ENCODE measurements at places on chromosomes 7 and 10.

- DNase-seq, result no peak
These were observed 238.2 kb downstream of the SKAP2 start for GRCh38 chr7:26626156-26626555.

- DNase-seq, result no peak
These were observed 163.2 kb downstream of the SH2D4B start for GRCh38 chr10:80700760-80701444.

- DNase-seq, result no peak
These were observed 17.4 kb upstream of the GPR141 start for GRCh38 chr7:37666026-37666799.

DNA sequence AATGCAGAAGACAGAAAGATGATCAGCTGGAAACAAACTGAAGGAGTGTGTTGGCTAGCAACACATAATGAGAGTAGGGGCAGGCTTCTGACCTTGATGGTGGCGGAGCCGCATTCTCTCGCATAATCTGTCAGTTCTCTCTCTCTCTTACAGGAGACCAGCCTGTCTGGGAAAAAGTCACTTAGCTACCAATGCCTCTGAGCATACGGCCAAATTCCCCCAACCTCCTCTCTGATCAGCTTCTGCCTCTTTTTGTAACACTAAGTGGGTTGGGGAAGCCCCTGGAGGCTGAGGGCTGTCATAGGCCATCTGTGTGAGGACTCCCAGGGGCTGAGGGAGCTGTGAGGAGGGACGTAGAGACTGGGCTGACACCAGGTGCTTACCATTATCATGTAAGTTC, 104.6 kb downstream of the HIPK2 start:
- DNase-seq, result peak; percentile 27

- peak; percentile 40 for DNase-seq
These were observed 27.0 kb upstream of the ZPBP start for GRCh38 chr7:50119815-50120637.

- DNase-seq, result no peak
These were observed 96.5 kb upstream of the MACROH2A2 start for GRCh38 chr10:69955897-69956740.

DNA sequence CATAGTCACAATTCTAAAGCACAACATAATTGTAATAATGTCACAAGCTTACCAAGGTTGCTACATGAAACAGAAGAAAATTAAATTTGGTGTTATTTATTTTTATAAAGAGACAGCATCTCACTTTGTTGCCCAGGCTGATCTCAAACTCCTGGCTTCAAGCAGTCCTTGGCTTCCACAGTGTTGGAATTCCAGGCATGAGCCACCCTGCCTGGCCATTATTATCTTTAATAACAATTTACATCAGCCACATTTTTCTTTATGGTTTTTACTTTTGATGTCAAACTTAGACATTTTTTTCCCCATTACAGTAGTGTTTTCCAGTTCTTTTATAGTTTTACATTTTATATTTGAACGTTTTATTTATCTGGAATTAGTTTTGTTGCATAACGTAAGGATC, 46.7 kb downstream of the BMPR1A start:
- no peak for DNase-seq

GRCh38 chr7:157432541-157432956, 95.7 kb downstream of the DNAJB6 start:
- DNase-seq, result no peak

DNA sequence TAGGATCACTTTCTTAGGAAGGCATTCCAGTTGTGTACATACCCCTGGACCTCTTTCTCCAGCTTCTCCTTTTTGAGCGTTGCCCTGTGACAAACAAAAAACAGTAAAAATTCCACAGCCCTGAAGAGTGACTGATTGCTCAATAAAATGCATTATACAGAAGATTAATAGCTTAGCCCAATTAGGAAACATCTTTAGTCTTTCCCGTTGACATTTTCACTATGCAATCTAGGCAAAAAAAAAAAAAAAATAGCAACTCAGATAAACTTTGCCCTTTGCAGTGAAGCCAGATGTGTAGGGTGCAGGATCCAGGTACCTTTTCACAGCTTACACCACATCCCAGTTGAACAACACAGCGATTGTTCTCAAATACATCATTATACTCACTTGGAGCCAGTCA, 17.9 kb downstream of the COL28A1 start:
- no peak for DNase-seq

DNA sequence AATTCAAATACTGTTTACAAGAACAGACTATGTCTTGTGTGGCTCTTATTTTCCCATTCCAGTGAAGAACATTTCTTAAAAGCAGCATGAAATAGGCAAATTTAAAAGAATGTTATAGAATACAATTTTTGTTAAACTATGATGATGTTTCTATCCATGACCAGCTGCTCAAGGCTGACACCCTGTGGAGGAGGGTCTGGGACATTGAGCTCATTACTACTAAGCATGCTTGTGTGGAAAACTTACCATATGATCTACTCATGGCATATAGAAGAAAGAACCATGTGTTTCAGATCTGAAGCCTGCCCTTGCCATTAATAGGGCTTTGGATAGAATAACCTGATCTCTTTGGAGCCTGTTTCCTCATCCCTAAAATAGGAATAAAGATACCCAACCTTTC, 125.0 kb downstream of the FOXP2 start:
- no peak for DNase-seq

DNA sequence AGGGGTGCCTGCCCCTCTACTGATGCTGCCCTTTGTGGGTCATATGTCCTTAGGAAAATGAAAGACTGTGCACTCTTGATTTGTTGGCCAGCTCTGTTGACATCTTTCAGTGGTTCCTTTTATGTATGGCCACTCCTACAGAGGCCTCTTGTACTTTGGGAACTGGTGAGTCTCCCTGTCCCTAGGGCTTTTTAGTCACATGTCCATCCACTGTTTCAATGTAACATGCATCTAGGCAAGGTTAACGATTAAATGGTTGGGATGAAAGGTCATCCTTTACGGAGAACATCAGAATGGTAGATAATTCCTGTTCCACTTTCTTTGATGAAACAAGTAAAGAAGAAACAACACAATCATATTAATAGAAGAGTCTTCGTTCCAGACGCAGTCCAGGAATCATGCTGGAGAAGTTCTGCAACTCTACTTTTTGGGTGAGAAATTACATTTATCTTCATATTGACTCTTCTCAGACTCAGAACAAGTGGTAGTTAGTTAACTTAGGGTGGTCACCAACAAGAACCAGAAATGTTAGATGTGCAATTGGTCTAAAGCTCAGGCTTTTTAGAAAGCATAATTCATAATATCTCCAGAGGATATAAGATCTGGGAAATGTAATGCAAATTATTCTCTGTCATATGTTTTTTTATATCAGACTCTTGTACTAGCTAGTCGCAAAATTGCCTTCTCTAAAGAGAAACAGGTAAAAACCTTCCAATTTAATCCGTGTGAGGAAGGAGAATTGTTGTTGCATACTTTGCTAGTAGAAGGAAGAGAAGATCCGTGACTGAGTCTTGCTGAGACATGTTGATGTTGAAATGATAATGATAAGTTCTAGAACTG, at the start of gene ABCC2:
Gene ABCC2, plus strand, starts transcription at position 194 of the 840 bp plus-strand sequence. Its CDS starts 205 bp downstream, at position 399.
- DNase-seq, result no peak

DNA sequence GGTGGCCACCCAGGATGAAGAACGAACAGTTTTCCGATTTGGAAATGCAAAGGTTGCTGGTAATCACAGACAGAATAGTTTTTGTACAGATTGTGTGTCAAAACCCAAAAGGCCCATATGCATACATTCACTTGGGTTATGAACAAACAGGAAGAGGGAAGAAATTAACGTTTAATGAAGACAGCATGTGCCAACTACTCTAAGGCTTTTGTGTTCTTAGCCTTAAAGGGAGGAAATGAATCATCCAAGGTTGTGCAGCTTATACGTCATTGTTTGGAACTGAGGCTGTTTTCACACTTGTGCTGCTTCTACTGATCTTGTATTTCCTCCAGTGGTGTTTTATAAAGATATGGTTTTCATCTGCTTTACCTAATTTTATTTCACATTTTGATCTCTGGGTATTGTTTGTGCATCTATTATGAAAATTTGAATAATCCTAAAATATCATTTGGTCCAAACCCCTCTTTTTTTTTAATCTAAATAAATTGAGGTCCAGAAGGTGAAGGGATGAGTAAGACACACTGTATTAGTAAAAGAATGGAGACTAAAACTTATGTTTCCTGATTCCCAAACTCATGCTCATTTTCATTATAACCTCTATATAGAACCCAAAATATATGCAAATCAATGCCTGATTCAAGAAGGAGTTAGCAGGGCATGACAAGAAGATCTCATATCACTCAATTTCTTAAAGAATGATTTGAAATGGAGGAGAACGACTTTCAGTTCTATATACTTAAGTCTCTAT, 373.1 kb downstream of the THSD7A start:
- DNase-seq, result no peak

DNA sequence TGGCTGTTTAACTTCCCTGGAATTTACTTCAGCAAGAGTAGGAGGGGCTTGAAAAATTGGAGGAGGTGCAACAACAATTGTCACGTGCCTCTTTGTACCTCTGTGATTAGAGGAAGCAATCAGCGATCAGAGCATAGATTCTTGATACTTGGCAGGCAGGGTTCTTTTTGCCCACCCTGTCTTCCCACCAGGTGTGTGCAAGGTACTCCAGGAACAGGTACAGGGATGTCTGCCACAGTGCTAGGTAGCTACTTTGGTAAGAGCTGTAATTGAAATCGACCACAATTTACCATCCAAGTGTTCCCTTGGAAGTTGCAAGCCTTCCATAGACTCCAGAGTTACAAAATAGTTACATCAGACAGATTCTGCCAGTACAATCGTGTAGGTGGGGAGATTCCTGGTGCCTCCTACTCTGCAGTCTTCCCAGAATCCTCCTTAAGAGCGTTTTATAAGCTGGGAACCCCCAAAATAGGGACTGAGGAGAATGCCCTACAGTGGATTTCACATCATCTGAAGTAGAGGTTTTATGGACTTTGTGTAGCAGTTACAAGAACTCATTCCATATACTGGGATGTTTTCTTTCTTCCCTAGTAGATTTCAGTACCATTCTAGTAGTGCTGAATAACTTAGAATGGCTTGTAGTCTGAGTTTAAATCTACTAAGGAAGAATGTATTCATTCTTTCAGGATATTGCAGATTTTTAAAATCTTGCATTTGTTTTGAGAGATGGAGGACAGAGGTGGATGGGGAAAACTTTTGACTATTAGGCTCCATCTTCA, 101.9 kb downstream of the EXOC4 start:
- no peak for DNase-seq

DNA sequence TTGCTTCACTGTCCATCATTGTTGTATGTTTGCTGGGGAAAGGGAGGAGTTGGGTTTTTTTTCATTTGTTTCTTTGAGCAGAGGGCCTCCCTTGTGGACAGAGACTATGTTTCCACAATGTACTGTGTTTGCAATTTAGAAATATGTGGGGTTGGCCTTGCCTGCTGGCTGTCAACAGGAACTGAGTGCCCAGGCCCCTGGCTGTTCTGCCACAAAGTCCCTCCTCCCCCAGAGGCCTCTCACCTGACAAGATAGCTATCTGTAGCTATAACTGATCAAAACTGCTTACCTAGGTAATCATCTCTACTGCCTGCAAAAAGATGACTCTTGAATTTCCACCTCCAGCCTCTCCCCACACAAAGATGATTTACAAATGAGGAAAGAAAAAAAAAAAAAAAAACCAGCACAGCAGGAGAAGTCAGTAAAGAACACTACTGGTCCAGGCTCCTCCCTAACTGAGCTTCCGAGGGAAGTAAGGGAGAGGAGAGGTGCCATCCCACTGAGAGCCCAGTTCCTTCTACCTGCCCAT, 121.8 kb downstream of the SGMS1 start:
- no peak for DNase-seq

DNA sequence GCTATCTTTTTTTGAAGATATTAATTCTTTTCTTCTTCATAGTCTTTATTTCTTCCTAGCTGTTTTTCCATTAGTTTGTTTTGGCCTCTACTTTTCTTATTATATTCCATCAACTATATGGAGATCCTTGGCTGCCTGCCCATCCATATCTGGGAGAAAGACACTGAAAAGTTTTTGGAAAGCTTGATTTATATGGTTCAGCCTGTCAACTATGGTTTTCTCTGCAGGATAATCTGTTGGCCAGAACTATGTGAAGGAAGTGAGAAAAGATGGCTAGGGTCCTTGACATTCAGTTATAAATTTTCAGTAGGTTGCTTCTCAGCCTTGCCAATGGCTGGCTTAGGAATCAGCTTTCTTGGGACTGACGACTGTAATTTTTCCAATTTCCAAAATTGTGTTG, 10.0 kb upstream of the CDK14 start:
- DNase-seq, result no peak

- no peak for DNase-seq
These were observed 462.0 kb downstream of the GRM8 start for GRCh38 chr7:126790763-126791162.

- no peak for DNase-seq
These were observed 41.4 kb downstream of the AHCYL2 start for GRCh38 chr7:129266181-129266580.

DNA sequence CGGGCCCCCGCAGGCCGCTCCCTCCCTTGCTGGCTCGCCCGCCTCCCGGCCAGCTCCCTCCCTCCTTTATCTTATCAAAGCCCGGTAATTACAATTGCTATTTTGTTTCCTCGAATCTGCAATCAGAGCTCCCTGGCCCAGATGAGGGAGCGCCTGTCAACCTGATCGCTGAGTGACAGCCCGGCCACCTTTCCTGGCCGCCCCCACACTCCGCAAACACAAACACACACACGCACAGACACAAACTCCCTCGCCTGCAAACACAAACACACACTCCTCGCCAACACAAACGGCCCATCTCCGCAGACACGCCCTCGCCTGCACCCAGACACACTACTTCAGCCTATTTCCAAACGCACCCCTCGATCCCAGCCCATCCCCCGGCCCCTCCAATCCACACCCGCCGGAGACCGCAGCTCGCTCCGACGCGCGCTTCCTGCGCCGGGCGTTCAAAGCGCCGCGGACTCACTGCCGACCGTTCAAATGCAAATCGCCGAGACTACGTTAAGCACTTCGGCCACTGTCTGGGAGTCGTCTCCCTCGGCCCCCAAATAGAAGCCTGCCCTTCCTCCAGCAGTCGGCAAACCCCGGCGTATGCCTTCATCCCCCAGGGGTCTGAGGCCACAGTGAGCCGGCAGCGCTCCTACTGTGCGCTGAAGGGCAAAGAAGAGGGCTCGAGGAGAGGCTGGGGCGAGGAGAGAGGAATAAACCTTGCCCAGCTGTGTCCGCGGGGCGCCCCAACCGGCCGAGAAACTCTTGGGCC, 3.0 kb upstream of the FGF8 start:
- no peak for DNase-seq

DNA sequence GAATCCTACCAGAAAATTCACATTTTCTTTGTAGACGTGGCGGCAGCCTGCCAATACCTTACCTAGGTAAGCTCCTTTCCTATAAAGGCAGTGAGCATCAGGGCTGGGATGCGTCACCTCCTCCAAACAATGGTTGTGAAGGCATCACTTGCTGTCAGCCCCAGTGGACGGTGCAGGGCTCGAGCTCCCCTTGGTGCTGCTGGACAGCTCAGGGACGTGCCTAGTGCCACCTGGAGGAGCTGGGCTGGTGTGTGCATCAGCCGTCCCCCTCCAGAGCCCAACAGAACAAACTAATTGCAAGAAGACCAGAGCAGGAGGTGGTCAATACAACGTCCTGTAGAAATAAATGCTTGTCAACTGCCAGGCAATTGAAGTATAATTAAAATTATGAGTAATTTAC, 517.5 kb upstream of the FOXK1 start:
- no peak for DNase-seq

- DNase-seq, result no peak
These were observed 366.9 kb downstream of the PHTF2 start for GRCh38 chr7:78165454-78165853.

All from stimulated activated CD4-positive, alpha-beta T cell treated with anti-CD3 and anti-CD28 coated beads, Interleukin-4, amount 100 ng/mL, for 1 hour (primary cell).